NAMALWA (cell line): ENCODE measurements at places on chromosomes 4 and X.

DNA sequence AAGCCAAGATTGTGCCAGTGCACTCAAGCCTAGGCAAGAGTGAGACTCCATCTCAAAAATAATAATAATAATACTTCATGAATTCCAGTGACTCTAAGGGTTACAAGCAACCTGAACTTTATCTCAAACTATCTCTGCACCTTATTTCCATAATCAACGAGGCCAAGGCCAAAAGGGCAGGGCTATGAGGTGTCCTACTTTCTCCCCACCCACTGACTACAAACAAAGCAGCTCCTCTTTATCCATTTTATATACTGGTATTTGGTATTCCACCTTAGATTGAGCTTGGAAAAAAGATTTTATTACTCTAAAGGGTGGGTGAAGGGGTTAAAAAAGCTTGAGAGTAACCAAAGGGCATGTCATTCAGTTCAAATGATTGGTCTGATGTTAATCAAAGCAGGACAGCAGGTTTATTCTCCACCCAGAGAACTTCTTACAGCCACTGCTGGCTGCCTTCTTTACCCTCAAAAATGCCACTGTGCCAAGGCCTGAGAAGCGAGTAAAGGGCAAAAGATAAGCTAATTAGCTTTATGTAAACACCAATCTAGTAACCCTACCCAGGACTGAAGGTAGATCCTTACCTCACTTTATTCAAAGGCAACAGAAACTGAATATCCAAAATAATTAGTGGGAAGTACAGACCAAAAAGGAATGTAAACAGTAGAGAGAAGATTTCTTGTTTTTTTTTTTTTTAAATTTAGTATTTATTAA is 28.2 kb downstream of the APOO start:
- no peak for DNase-seq

- DNase-seq = no peak
These were observed 85.2 kb upstream of the LNX1 start for GRCh38 chr4:53676402-53676871.

DNA sequence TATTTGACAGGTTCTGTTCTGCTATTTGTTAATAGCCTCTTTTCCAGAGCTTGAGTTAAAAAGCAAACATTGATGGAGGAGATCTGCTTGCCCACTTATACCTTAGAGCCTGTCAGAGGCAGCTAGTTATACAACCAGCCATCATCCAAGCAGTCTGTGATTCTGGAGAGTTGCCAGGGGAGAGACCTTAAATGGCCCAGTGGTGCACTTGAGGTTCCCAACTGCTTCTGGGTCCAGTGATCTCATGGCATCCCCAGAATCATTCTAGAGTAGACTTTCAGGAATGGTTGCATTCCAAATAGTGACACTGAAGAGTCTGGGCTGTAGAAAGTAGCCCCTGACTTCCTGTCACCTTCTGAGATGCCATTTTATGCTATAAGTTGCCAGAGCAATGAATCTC is 160.7 kb downstream of the FHIP1A start:
- DNase-seq = no peak

GRCh38 chr4:42654631-42655268 is 2.2 kb downstream of the ATP8A1 start:
- DNase-seq = peak; percentile 36

- DNase-seq = no peak
These were observed 371.9 kb upstream of the NWD2 start for GRCh38 chr4:36872679-36873078.

DNA sequence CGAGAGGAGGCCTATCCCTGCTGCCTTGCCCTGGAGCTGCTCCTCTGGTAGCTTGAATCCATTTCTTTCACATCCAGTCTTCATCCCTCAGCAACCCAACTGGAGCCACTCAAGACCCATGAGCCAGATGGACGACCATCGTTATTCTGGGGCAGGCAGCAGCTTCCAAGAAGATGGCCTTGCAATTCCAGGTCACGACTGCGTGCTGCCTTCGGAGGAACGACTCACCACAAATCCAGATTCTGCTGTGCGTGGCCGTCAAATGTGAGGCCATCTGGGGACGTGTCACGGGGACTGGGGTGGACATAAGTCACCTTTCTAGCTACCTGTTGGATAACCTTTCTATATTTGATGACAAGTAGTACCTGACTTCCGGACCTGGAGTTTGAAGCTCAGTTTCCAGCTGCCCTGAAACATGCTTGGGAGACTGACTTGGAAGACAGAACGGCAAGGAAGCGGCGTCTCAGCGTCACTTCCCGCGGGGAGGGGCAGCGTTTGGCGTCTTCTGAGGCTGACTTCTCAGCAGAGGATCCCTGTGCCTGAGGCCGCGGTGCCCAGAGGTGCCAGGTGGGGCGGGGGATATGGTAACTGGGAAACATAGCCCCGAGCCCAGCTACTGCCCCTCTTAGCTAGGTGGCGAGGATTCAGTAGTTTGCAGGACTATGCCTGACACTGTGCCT is 11.7 kb upstream of the TMEM271 start:
- no peak for DNase-seq

DNA sequence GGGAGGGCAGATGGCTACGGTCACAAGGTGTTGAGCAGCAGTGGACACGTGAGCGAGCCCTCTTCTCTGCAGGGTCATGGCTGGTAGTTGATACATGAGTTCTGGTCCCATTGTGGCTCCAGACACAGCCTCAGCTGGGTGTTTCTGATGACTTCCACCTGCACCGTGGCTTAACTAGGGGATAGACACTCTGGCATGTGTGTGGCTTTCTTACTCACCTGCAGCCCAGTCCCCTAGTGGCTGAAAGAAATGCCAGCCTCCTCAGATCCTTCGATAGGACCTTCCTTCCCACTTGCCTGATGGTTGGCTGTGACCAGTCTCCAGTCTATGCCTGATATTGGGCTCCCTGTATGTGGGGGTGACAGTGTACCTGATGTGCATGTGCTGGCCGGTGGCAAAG is 5.0 kb downstream of the GPR78 start:
- DNase-seq = peak; percentile 18

GRCh38 chrX:119726900-119727555 is 31.4 kb upstream of the SOWAHD start:
- DNase-seq = no peak

- no peak for DNase-seq
These were observed 59.0 kb downstream of the CHM start for GRCh38 chrX:85988353-85988752.

GRCh38 chrX:45554736-45555135 is 354.1 kb upstream of the DIPK2B start:
- DNase-seq = no peak

DNA sequence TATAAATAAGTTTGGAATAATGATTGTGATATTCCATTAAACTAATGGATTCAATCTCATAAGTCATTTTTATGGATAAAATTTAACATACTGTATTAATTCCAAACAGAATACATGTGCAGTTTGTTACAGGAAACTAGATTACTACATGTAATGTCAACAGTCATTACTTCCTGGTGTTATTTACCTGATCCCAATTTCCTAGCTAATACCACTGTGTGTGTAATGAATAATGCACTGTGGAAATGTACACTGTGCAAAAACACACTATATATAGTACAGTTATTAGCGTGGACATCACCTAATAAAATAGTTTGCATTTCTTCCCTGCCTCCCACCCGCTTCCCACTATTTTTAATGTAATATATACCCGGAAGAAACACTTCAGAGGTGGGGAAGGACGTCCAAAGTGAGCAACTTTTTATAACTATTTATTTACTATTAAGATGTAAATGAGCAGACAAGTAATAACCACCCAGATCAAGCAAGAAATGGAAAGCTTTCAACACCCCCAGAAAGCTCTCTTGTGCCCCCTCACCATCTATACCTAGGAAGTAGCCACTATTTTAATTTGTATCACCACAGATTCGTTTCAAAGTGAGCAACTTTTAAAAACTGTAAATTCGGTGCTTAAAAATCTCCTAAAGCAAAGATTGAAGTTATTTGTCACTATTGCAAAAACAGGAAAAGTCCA is 219.1 kb downstream of the THOC2 start:
- no peak for DNase-seq

GRCh38 chr4:164068392-164068791 is 573.9 kb downstream of the TMA16 start:
- DNase-seq = no peak

GRCh38 chrX:11423362-11423818 is 130.2 kb downstream of the AMELX start:
- peak; percentile 4 for DNase-seq

DNA sequence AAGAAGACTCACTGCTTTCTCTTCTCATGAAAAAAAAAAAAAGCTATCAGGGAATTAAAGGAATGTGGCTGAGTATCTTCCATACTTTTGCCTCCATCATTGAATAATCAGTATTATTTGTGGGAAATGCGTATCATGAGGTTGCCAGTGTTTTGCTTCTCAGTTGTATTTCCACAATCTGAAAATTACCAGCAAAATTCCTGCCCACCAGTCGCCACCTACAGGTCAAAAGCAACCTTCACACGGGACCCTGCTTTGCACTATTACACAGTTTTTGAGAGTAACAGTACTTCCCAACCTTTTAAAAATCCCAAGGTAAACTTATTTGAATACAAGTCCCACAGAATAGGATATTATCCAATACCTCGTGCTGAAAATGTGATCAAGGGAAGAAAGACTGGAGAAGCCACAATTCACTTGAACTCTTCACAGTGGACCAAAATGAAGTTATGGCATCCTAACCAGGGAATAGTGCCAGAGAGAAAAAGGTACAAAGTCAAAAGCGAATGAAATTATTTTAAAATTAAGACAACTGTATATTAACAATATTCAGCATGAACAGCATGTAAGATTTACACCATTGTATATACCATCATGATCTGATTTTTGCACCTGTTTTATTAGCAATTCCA is 30.4 kb downstream of the PGRMC1 start:
- DNase-seq = peak; percentile 38

DNA sequence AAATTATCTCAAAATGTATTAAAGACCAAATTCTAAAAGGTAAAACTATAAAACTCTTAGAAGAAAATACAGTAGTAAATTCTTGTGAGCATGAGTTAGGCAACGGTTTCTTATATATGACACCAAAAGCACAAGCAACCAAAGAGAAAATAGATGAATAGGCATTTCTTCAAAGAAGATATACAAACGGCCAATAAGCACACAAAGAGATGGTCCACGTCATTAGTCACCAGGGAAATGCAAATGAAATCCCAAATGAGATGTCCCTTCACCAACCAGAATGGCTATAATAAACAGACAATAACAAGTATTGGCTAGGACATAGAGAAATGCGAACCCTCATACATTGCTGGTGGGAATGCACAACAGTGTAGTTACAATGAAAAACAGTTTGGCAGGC is 44.6 kb downstream of the RAB33A start:
- peak; percentile 61 for DNase-seq

DNA sequence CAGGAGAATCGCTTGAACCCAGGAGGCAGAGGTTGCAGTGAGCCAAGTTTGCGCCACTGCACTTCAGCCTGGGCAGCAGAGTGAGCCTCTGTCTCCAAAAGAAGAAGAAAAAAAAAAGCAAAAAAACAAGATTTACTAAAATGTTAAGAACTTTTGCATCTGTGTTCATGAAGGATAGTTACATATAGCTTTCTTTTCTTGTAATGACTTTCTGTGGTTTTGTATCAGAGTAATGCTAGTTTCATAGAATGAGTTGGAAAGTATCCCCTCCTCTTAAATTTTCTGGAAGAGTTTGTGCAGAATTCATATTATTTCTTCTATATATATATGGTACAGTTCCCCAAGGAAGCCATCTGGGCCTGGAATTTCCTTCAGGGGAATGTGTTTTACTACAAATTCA is 17.0 kb upstream of the GRIPAP1 start:
- DNase-seq = no peak

- no peak for DNase-seq
These were observed 431.8 kb upstream of the DIPK2B start for GRCh38 chrX:45632506-45632905.

- DNase-seq = no peak
These were observed 1500.0 kb downstream of the STIM2 start for GRCh38 chr4:28360681-28361080.

- DNase-seq = no peak
These were observed 48.0 kb downstream of the CXXC4 start for GRCh38 chr4:104446431-104447278.

GRCh38 chr4:181661090-181661489 is 582.1 kb upstream of the TENM3 start:
- DNase-seq = no peak

- DNase-seq = no peak
These were observed 791.7 kb upstream of the AGA start for GRCh38 chr4:178233906-178234305.

- DNase-seq = peak; percentile 25
These were observed 1431.6 kb upstream of the TENM3 start for GRCh38 chr4:180811556-180811955.

DNA sequence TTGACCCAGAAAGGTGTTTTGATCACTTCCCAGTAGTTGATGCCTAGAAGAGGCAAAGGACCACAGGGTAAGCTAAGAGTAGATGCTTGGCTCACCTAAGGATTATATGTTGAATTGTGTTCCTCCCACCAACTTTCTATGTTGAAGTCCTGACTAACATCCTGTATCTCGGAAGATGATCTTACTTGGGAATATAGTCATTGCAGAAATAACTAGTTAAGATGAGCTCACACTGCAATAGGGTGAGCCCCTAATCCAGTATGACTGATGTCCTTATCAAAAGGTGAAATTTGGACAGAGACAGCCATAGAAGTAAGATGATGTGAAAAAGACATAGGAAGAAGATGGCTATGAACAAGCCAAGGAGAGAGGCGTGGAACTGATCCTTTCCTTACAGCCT is 3.3 kb upstream of the HMGB2 start:
- DNase-seq = no peak

DNA sequence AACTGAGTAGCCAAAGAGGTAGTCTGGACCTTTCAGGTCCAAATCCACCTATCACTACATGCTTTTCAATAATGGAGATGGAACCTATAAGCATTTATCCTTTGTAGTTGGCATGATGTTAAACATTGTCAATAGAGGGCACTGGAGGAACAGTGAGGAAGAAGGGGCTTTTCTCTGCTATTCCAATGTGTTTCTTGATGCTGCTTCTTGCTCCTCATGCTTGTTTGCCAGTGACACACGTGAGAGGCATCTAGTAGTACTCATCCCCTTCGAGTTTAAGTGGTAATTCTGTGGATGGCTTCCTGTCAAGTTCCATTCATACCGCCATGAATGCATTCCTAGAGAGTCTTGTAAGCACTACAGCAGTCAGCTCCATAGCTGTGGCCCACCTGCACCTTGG is 84.0 kb downstream of the NAA11 start:
- DNase-seq = peak; percentile 23

GRCh38 chrX:139924696-139925095 is 8.2 kb downstream of the ATP11C start:
- DNase-seq = no peak

GRCh38 chr4:182231080-182231479 is 12.1 kb upstream of the TENM3 start:
- no peak for DNase-seq

DNA sequence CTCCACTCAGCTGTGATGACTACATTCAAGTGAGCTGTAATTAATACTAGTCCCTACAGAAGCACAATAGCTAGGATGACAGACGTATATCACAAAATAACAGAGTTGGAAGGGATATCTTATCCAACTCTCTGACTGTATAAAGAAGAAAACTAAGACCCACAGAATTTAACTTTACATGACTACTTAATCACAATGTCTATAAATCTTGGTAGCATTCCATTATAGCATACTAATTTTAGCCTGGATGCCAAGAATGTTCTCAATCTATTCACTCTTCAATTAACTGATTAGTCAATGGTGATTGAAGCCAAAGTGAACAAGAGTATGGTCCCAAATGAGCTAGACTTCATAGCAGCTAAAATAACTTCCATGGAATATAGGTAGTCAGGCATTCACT is 31.2 kb downstream of the RPS6KA6 start:
- DNase-seq = no peak

GRCh38 chr4:70518269-70518668 is at the start of gene AMTN:
Gene AMTN (plus strand): TSS chr4:70518569. CDS start chr4:70518778, 209 bp downstream.
- DNase-seq = no peak

- DNase-seq = no peak
These were observed 296.6 kb upstream of the DIPK2B start for GRCh38 chrX:45497290-45497689.
